ENCODE measurements at places on chromosomes 7 and 10.

GRCh38 chr10:31607481-31607880, 288.5 kb downstream of the ZEB1 start:
- no peak for DNase-seq

DNA sequence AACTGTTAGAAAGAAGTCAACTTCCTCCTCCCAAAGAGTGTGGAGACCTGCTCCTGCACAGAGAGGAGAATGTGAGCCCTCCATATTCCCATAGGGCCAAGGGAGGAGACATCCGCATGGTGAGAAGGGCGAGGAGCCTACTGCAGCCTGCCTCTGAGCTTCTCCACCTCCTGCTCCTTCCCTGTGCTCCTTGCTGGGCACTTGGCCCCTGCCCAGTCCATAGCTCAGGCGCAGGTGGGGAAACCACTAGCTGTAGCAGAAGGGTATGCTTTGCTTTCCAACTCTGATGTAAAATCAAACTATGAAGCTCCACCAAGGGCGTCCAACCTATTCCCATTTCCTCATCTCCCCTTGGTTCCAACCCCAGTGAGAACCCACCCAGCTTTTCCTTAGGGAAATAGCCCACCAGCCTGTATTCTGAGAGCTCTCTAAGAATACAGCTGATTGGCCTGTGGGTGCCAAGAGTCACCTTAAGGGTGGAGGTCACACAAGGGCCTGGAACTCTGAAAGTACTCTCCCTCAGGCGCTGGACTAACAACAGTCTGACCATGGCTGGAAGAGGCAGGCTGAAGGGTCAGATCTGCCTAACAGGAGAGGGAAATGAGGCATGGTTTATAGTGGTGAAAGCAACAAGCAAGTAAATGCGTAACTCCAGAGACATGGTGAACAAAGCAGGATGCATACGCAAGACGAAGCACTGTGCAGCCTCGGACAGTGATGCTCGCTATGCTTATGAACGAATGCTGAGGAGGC, 13.9 kb downstream of the ZNF488 start:
- no peak for DNase-seq

GRCh38 chr10:27820637-27821036, 75.0 kb upstream of the MKX start:
- DNase-seq: no peak

GRCh38 chr10:91206837-91207474, 13.5 kb upstream of the PCGF5 start:
- no peak for DNase-seq

- no peak for DNase-seq
Measured at GRCh38 chr7:156347132-156347531, 293.4 kb upstream of the RNF32 start.

DNA sequence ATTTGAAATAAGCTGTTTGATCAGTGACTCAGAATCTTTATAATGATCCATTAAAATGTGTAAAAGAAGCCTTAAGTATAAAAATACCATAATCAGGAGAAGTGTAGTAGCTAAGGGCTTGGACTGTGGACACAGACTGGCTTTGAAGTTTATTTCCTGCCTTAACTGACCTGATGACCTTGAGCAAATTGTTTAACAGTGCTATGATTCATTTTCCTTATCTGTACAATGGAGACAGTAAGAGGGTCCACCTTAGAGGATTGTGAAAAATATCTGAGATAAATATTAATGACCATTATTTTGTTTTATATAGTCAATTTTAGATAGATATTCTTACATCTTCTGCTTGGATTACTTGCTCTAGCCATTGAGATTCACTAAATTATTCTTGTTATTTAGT, 13.3 kb upstream of the RPA3 start:
- DNase-seq: no peak

DNA sequence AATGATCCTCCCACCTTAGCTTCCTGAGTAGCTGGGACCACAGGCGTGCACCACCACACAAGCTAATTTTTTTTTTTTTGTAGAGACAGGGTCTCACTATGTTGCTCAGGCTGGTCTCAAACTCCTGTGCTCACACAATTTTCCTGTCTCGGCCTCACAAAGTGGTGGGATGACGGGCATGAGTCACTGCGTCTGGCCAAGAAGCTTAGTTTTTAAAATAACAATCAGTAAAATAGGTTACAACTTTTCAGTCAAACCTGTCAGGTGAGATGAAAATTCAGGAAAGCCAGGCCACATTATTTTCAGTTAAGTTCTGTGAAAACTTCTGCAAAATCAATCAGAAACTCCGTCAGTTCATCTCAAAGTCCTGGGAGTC, 55.4 kb downstream of the FAM241B start:
- DNase-seq: no peak

- no peak for DNase-seq
Measured at GRCh38 chr7:6430271-6430940, 17.3 kb downstream of the DAGLB start.

GRCh38 chr7:101720324-101720723, 91.2 kb upstream of the MYL10 start:
- no peak for DNase-seq

- DNase-seq: no peak
Measured at GRCh38 chr7:21616796-21617436, 74.1 kb downstream of the DNAH11 start.

DNA sequence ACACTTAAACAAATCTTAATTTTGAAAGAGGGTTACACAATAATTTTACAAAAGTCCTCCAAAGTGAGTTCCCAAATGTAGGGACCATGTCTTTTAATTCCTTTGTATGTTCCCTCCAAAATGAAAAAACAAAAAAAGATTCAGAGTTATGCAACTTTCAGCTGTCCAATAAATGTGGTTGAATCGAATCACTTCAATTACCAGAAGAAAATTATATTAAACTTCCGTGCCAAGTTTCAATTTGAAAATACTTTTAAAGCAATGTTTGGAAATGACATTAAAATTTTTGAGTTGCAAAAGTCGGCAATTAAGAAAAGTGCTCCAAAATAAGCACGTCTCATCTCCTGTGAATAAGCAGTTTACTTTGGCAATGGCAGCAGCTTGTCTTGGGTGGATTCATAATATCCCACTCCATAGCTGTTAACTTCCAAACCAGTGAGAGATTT, 60.3 kb upstream of the C1GALT1 start:
- no peak for DNase-seq

GRCh38 chr7:4800487-4800886, 25.1 kb downstream of the AP5Z1 start:
- DNase-seq: no peak

- no peak for DNase-seq
Measured at GRCh38 chr10:26841733-26842317, 18.9 kb downstream of the ABI1 start.

DNA sequence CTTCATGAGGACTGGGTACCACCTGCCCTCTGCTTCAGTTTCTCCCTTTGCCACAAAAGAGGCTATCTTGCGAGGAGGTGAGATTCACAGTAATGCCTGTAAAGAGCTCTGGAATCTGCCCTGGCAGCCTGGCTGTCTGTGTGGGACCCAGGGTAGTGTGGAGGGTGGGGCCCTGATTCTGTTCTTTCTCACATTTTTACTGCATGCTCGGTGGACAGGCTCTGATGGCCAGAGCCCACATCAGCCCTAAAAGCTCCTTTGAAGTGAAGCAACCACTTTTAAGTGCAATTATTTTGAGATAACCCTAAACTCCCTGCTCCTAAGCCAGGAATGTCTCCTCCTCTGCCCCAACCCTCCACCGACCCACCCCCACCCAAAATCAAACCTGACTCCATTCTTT, 92.1 kb upstream of the PODXL start:
- DNase-seq: no peak

GRCh38 chr7:38584443-38585210, 46.5 kb downstream of the AMPH start:
- DNase-seq: no peak

GRCh38 chr7:157016352-157017041, 6.0 kb upstream of the MNX1 start:
- DNase-seq: no peak

DNA sequence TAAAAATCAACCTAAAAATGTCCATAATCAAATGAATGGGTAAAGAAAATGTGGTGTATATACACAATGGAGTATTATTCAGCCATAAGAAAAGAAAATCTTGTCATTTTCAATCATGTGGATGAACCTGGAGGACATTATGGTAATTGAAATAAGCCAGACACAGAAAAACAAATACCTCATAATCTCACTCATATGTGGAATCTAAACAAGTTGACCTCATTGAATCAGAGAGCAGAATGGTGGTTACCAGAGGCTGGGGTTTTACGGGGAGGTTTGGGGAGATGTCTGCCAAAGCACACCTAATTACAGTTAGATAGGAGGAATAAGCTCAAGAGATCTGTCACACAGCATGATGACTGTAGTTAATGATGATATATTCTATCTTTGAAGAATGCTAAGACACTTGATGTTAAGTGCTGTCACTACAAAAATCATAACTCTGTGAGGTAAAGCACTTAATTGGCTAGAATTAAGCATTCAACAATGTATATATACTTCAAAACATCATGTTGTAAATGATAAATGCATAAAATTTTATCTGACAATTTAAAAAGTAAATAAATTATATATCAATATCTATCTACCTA, 39.1 kb upstream of the TNPO3 start:
- DNase-seq: no peak

DNA sequence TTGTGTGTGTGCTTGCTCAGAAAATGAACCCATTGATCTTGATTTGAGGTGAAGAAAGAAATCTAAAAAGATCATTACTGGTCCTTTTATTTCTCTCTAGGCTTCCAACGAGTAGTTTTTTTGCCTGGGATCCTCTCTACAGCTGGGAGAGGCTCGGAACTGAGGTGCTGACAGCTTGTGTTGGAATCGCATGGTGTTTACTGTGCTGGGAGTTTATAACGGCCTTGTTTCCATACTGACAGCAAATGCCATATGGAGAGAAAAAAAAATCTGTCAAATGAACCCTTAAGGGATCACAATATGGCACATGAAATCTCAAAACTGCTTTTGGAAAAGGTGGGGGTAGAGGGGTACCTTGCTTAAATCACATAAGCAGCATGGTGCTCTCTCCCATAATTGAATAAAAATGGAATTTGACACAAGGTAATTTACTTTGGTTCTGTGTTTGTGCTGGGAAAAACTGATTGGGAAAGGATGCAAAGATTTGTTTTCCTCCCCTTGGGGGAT, 165.0 kb downstream of the RGS10 start:
- DNase-seq: no peak

- no peak for DNase-seq
Measured at GRCh38 chr7:43577485-43577951, 5.4 kb upstream of the STK17A start.

DNA sequence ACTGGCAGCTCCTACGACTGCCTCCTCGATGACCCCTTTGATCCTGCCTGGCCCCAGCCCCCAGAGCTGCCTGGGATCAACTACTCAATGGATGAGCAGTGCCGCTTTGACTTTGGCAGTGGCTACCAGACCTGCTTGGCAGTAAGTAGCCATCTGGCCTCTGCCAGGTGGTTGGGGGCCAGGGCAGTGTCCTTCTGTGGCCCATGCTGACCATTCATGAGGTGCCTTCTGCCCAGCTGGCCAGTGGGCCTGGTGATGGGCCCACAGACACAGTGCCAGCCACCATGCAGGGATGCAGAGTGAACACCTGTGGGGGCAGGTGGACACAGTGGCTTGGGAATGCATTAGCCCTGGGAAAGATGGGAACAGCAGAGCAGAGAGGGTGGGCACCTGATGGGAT, 50.0 kb downstream of the TBATA start:
- no peak for DNase-seq

DNA sequence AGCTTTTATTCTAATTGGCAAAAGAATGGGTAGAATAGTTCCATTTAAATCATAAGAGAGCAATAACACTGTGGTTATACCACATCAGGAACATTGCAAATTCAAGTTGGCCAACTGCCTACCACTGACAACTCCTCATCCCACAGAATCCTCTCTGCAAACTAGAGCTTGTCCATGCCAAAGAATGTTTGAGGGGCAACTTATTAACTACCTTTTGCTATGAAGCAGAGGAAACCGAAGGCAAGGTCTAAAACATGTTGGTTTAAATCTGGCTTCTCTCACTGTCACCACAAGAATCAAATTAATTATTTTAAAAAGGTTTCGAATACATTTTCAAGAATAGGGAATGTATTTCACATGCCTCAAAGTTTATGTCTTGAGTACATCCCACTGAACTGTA, 36.0 kb downstream of the RHOBTB1 start:
- DNase-seq: no peak

GRCh38 chr10:132132421-132132841, 54.3 kb upstream of the DPYSL4 start:
- no peak for DNase-seq

DNA sequence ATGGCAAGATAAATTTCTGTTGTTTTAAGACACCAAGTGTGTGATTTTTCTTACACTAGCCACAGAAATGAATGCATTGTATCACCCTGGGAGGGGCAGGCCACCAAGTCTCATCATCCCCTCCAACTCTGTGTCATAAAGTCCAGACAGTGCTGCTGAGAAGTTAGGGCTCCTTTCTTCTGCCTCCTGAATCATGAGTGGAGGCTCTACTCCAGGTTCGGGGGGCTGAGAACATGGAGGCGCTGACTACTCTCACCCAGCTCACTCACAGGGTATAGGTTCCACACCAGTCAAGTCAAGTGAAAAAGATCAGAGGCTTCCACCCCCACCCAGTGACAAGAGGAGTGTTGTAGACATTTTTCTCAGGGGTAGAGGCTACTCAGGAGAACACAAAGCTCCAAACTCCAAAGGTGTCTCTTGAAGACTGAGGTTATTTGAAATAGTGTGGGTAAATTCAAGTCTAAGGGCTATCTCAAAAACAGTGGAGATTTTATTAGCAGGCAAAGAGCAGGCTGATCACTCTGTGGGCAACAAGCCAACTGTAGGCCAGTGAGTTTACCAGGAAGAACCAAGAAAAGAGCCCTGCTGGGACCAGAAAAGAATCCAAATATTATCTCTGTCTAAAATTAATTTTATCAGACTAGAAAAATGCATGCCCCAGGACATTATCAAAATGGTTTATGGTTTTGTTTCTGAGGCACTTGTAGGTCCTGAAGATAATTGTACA, 118.6 kb upstream of the RET start:
- DNase-seq: no peak

DNA sequence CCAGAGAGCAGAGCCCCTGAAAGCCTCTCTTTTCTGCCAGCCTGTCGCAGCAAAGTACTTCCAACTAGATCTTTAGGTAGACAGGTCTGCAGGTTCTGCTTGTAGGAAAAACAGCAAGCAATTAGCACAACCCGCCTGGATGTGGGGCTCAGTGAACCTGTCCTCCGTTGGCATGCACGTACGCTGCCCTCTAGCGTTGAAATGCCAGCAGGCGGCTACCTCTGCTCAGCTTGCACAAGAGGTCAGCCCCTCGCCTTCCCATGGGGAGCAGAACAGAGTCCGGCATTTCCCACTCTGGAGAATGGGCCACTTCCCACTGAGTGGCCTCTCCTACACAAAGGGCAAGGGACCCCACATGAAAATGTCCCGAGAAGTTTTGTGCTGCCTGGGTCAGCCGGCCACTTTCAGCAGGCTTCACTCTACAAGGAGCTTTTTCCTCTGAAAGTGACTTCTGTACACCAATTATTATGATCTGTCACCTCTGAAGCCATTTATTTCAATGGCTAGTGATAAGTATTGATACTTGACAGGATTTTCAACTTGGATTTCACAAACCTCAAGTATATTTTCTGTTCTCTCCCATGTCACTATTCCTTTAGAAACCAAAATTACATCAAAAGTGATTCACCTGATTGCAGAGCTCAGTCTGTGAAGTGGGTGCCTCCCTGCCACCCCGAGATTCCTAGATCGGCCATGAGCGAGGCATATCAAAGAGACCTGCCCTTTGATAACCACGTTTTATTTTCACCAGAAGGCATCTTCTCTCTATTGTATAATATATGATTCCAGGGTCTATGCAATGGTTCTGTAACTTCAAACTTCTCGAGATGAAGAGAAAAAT, 56.7 kb downstream of the JCAD start:
- peak; percentile 8 for DNase-seq

- DNase-seq: no peak
Measured at GRCh38 chr7:23864973-23865372, 155.0 kb downstream of the STK31 start.
